ENCODE measurements at places on chromosomes 6 and 20. TPM values are rescaled to one million over a fixed set of nuclear protein-coding genes. Genes with fewer than 3 reads are reported as not detected.

SH3BGRL2 gene
- 25.7 TPM for total RNA-seq

SNAP91 gene
- total RNA-seq: not detected

CLVS2 gene
- 1.0 TPM for total RNA-seq

NEDD9 gene
- 316 TPM for total RNA-seq

HLA-A gene
- total RNA-seq: 1,087 TPM

IP6K3 gene
- 1.9 TPM for total RNA-seq

SLC44A4 gene
- total RNA-seq: 47.1 TPM

DNA sequence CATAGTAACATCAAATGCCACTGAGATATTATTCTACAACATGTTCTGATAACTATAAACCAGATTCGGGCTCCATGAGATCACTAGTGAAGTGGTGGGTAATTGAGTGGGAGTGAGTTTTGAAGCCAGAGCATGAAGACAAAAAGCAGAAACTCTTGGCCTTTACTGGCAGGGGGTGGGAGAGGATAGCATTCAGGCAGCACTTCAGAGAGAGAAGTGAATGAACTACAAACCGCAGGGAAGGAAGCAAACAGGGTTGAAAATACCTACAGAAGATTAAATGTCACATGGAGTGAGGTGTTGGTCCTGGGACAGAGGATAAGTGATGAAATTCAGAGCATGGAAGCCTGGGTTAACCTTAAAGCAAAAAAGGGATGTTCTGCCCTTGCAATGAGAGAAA, 250.0 kb downstream of the EPM2A start:
- no peak for DNase-seq
- H3K36me3 ChIP-seq: no peaks in the 10 kb centered on the region
- no peak overlapping the region for H3K27ac ChIP-seq
- no peaks in the 10 kb centered on the region for H3K27me3 ChIP-seq
- no peak overlapping the region for H3K4me3 ChIP-seq

- peaks cover 17% of the 10 kb centered on the region for H3K4me1 ChIP-seq
- H3K27ac ChIP-seq: no peak overlapping the region
- no peak for DNase-seq
- no peaks in the 10 kb centered on the region for H3K27me3 ChIP-seq
- no peak overlapping the region for H3K4me3 ChIP-seq
Observed at GRCh38 chr6:151009576-151009975, 144.1 kb downstream of the MTHFD1L start.

DNA sequence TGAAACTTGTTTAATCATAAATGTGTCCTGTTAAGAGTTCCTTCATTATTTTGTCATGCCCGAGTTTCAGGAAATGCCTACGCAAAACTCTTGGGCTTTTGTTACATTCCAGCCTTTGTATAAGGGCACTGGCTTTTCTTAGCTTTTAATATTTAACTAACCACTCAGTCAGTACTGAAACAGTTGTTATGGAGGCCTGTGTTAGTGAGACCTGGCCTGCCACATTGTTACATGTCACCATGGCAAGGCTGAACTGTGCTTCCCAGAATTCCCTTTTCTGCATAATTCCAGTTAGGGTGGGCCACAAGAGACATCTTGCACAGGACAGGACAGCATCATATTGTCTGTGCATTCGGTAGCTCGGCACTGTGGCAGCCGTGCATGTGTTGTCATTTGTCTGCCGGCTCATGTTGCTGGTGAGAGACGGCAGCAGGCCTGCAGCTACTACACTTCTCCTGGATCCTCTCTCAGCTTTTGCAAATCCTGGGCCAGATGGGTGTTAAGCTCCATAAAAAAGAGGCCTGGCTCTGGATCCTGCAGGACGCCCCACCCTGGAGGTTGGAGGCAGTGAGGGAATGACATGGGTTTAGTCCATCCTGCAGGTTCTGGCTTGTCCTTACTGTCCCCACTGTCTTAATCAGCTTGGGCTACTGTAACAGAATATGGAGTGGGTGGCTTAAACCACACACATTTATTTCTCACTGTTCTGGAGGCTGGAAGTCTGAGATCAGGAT, 128.8 kb upstream of the DTNBP1 start:
- H3K4me3 ChIP-seq: no peak overlapping the region
- H3K4me1 ChIP-seq: peaks cover 4% of the 10 kb centered on the region
- DNase-seq: peak; percentile 31

- no peak overlapping the region for H3K4me3 ChIP-seq
- no peak overlapping the region for H3K27ac ChIP-seq
- no peaks in the 10 kb centered on the region for H3K27me3 ChIP-seq
- H3K4me1 ChIP-seq: no peaks in the 10 kb centered on the region
- no peaks in the 10 kb centered on the region for H3K36me3 ChIP-seq
- no peak for DNase-seq
Observed at GRCh38 chr6:135876058-135876457, 24.6 kb downstream of the PDE7B start.

DNA sequence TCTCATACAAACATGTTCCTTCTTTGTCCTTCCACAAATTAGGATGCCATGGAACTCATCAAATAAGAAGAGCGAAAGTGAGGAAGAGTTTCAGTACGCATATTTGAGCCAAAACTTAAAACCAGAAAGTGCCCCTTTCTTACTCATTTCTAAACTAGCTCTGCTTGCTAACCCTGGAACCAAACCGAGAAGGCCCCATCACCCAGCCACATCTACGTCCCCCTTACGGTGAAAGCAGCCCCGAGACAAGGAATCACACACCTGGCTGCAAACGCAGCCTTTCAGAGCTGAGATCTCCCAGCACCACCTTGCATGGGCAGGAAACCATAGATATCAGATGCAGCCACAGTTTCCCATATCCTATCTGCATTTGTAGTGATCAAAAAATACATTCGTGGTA, 28.5 kb downstream of the TRERF1 start:
- H3K27ac ChIP-seq: no peak overlapping the region
- no peaks in the 10 kb centered on the region for H3K27me3 ChIP-seq
- H3K4me1 ChIP-seq: peaks cover 6% of the 10 kb centered on the region
- H3K4me3 ChIP-seq: no peak overlapping the region
- H3K36me3 ChIP-seq: no peaks in the 10 kb centered on the region

GRCh38 chr6:45566882-45567281, 189.1 kb upstream of the SUPT3H start:
- no peak for DNase-seq
- H3K36me3 ChIP-seq: no peaks in the 10 kb centered on the region
- H3K27me3 ChIP-seq: no peaks in the 10 kb centered on the region
- H3K4me3 ChIP-seq: no peak overlapping the region

GRCh38 chr20:37356387-37356786, 10.4 kb downstream of the SRC start:
- peaks cover 6% of the 10 kb centered on the region for H3K36me3 ChIP-seq
- peak; percentile 56 for DNase-seq
- H3K4me3 ChIP-seq: no peak overlapping the region

- no peaks in the 10 kb centered on the region for H3K36me3 ChIP-seq
- no peak overlapping the region for H3K4me3 ChIP-seq
- H3K27me3 ChIP-seq: no peaks in the 10 kb centered on the region
- H3K27ac ChIP-seq: peak overlapping the region; percentile 86
- peaks cover 49% of the 10 kb centered on the region for H3K4me1 ChIP-seq
Observed at GRCh38 chr6:6688951-6689350, 100.4 kb downstream of the LY86 start.

DNA sequence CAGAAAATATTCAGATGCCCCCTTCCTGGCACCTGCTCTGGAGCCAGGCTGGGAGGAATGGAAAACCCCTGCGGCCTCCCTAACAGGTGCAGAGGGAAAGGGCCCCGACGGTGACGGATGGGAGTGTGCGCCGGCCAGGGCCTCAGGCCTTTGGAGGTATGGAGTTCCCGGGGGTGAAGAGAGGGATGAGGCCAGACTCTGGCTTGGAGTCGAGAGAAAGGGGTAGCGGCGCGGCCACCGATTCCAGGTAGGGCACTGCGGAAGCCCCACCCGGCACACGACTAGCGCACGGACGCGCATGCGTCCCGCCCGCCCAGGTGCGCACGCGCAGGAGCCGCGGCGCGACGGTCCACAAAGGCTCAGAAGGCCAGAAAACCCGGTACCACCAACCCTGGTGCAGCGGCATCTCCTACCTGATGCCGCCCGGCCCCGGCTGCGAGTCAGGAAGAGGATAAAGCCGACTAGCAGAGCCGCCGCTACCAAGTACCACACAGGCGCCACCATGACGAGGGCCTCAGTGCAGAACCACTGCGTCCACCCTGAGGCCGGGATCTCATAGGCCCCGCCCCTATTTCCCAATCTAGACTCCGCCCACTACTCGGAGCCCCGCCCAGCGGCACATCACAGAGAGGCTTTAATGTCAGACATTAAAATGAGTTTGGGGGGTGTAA, at the start of gene DDRGK1:
Gene DDRGK1 (minus strand): TSS at position 559 of the 671 bp plus-strand sequence. CDS start 55 bp downstream, at position 504.
- peak within 1 kb of the TSS; percentile 93 for H3K27ac ChIP-seq
- H3K36me3 ChIP-seq: peaks cover 28% of the 10 kb centered on the region
- H3K4me1 ChIP-seq: peaks cover 21% of the 10 kb centered on the region
- H3K4me3 ChIP-seq: peak within 1 kb of the TSS; percentile 73
- H3K27me3 ChIP-seq: no peaks in the 10 kb centered on the region

GRCh38 chr20:22590662-22591061, 6.3 kb upstream of the FOXA2 start:
- DNase-seq: no peak
- no peaks in the 10 kb centered on the region for H3K27me3 ChIP-seq
- H3K4me3 ChIP-seq: no peak overlapping the region
- H3K27ac ChIP-seq: no peak overlapping the region
- peaks cover 5% of the 10 kb centered on the region for H3K4me1 ChIP-seq

Measured in upper lobe of left lung (tissue), 6 donors.